ENCODE measurements at places on chromosomes 1 and 21. TPM values are rescaled to one million over a fixed set of nuclear protein-coding genes. Genes with fewer than 3 reads are reported as not detected.

DNA sequence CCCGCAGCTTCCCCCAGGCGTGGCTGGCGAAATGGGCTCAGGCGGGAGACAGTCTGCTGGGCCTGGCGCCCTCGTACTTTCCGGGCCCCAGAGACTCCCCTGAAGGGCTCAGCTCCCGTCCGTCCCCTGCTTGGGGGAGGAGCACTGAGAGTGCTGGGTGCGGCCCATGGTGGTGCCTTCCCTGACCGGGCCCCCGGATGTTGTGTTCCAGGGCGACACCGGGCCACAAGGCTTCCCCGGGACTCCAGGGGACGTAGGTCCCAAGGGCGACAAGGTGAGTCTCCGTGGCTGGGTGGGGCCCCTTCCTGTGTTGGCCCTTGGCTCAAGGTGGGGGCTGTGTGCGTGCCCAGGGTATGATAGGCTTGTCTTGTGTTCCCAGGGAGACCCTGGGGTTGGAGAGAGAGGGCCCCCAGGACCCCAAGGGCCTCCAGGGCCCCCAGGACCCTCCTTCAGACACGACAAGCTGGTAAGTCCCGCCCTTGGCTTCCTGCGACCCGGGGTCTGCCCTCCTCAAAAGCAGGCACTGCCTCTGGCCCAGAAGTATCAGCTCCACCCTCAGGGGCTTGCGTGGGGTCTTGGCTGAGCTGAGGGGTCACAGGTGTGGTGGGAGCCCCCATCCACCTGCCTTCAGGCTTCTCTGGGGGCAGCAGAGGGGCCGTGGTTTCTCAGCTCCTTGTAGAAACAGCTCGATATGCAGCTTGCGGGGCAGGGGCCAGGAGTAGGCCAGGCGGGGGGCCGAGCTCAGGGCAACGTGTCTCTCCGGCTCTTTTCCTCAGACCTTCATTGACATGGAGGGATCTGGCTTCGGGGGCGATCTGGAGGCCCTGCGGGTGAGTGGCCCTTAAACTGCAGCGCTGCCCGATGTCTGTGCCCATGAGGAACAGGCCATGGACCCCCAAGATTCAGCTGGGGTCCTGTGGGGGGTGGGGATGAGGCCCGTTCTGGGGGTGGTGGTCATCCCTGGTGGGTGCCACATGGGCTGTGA is 62.3 kb downstream of the SLC19A1 start:
- H3K27me3 ChIP-seq: no peaks in the 10 kb centered on the region
- H3K36me3 ChIP-seq: no peaks in the 10 kb centered on the region

Gene C1orf87
- not detected for polyA plus RNA-seq

DNA sequence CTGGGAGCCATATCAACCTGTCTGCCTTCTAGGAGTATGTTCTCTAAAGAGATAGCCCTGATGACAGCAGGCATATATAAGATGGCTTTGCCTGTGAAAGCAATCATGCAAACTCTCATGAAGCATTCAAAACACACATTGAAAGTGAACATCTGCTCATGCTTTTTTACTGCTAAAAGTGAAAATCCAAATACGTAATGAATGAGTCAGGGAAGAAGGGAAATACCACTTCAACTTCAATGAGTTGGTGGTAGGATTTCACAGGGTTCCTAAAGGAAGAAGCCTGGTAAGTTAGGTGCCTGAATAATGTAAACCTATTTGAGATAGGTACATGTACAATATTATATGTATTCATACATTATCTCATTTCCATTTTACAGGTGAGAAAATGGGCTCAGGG is 50.5 kb upstream of the SLFNL1 start:
- H3K27me3 ChIP-seq: no peaks in the 10 kb centered on the region
- H3K4me1 ChIP-seq: no peaks in the 10 kb centered on the region
- H3K27ac ChIP-seq: no peak overlapping the region

GRCh38 chr1:74681001-74681400 is 7.4 kb upstream of the ERICH3 start:
- H3K36me3 ChIP-seq: no peaks in the 10 kb centered on the region
- no peaks in the 10 kb centered on the region for H3K4me1 ChIP-seq
- no peak for DNase-seq
- H3K4me3 ChIP-seq: no peak overlapping the region
- H3K27ac ChIP-seq: no peak overlapping the region

DNA sequence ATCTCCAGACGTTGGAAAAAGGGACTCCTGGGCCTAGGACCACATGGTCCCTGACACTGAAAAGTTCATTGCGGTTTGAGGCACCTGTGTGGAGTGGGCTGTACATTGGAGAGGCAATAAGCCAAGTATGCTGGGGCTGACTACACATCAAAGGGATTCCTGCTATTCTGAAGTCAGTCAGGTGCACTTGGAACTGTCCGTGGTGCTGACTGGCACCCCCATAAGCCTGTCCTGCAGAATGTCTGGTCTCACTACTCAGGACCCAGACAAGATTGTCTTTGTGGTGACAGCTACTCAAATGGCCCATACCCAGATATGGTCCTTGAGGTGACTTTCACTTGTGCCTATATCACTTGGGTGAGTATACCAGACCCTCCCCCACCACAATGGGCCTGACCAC is 150.6 kb downstream of the RWDD3 start:
- peak; percentile 41 for DNase-seq
- H3K4me3 ChIP-seq: no peak overlapping the region
- H3K4me1 ChIP-seq: no peaks in the 10 kb centered on the region
- no peaks in the 10 kb centered on the region for H3K36me3 ChIP-seq

GRCh38 chr1:200258447-200259375 is 151.1 kb downstream of the ZNF281 start:
- no peaks in the 10 kb centered on the region for H3K36me3 ChIP-seq
- H3K27ac ChIP-seq: no peak overlapping the region
- no peaks in the 10 kb centered on the region for H3K27me3 ChIP-seq
- DNase-seq: peak; percentile 23
- H3K4me3 ChIP-seq: no peak overlapping the region
- no peaks in the 10 kb centered on the region for H3K4me1 ChIP-seq

Gene HSPB7
- 7.8 TPM for polyA plus RNA-seq

DNA sequence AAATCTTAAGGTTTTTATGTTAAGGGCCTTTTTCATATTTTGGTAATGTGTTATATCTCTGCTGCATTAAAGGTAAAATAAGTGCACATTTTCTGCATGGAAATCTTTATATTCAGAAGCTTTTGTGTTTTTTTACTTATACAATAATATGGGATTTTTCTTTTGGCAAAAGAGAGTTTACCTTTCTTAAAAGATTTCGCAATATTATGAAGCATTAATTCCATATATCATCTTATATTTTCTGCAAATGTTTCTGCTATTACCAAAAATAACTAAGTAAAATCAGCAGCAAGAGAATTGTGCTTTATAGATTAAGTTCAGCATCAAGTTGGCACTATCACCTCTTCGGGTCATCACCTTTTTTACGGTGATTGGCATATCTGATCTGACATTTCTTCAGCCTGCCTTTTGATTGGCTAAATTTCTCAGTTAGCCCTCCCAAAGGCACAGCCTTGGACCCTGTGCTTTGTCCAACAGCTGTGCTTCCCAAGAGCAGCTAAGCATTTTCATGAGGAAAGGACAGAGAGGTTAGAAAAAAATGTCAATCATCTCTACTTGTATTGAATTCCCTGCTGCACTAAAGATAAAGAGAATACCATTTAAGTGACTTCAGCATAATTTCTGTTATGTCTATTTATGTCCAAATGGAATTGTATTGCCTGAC is 767.1 kb upstream of the PRMT6 start:
- H3K4me1 ChIP-seq: no peaks in the 10 kb centered on the region
- no peak overlapping the region for H3K27ac ChIP-seq
- no peaks in the 10 kb centered on the region for H3K27me3 ChIP-seq
- no peak for DNase-seq
- H3K36me3 ChIP-seq: no peaks in the 10 kb centered on the region

Gene CTBS
- polyA plus RNA-seq: 8.6 TPM

Gene UBE2U
- polyA plus RNA-seq: not detected

Gene CLDN8
- polyA plus RNA-seq: 0.15 TPM

Gene OR2T1
- polyA plus RNA-seq: not detected

GRCh38 chr1:44405798-44406736 is 1.0 kb downstream of the RNF220 start:
- no peak for DNase-seq
- H3K4me3 ChIP-seq: no peak overlapping the region
- H3K27me3 ChIP-seq: peaks cover 64% of the 10 kb centered on the region
- no peaks in the 10 kb centered on the region for H3K36me3 ChIP-seq
- H3K4me1 ChIP-seq: peaks cover 2% of the 10 kb centered on the region

DNA sequence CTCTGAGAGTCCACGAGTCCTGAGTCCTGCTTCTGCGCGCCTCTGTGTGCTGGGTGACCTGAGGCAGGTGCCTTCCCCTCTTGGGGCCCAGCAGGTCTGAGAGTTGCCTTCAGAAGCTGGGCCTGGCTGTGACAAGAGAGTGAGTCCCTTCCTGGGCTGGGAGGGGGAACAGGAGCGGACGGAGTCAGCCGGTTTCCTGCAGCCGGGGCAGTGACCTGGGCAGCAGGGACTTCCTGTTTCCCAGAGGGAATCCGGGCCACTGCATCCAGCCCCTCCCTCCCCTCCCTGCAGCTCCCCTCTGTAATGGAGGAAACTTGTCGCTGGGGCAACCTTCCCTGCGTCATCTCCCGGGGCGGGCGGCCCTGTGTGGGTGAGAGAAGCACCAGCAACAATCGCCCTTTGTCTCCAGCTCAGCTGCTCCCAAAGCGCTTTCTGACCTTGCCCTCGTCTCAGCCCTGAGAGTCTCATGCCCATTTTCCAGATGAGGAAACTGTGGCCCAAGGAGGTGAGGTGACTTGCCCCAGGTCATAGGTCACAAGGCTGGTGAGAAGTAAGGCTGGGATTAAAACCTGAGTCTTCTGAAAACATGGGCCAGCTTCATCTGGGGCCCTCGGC is 61.1 kb downstream of the SDC3 start:
- H3K36me3 ChIP-seq: no peaks in the 10 kb centered on the region
- no peaks in the 10 kb centered on the region for H3K4me1 ChIP-seq
- no peak overlapping the region for H3K4me3 ChIP-seq
- peak overlapping the region; percentile 74 for H3K27ac ChIP-seq

Gene FMO1
- 0.54 TPM for polyA plus RNA-seq

Gene CD52
- 23.1 TPM for polyA plus RNA-seq

Gene AIDA
- 32.3 TPM for polyA plus RNA-seq

Gene NBPF12
- polyA plus RNA-seq: 16.2 TPM

DNA sequence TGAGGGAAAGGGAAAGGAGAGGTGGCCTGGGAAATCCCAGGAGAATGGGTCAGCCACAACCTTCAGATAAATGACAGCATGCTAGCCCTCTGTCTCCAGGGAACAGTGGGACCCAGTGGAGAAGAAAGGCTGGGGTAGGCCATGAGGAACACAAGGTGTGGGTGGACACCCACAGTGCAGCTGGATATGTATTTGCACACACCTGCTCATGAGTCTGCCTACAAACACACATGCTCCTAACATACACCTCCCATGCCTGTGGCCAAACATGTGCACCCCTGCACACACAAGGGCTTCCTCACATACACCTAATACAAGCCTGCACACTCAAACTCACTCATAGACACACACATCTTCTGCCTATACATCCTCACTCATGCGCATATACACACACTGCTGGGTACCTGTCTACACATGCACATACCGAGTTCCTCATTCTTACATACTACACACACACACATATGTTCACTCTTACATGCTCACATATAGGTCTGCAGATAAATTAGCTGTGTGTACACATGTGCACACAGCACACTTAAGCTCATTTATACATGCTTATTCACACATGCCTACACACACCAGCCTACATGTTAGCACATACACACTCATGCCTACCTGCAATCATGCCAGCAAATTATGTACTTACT is 3.6 kb downstream of the C1orf216 start:
- no peaks in the 10 kb centered on the region for H3K27me3 ChIP-seq
- H3K4me1 ChIP-seq: no peaks in the 10 kb centered on the region
- no peak overlapping the region for H3K4me3 ChIP-seq
- no peak for DNase-seq

- no peaks in the 10 kb centered on the region for H3K4me1 ChIP-seq
- DNase-seq: no peak
Measured at GRCh38 chr1:14426854-14427253, 171.6 kb upstream of the KAZN start.

DNA sequence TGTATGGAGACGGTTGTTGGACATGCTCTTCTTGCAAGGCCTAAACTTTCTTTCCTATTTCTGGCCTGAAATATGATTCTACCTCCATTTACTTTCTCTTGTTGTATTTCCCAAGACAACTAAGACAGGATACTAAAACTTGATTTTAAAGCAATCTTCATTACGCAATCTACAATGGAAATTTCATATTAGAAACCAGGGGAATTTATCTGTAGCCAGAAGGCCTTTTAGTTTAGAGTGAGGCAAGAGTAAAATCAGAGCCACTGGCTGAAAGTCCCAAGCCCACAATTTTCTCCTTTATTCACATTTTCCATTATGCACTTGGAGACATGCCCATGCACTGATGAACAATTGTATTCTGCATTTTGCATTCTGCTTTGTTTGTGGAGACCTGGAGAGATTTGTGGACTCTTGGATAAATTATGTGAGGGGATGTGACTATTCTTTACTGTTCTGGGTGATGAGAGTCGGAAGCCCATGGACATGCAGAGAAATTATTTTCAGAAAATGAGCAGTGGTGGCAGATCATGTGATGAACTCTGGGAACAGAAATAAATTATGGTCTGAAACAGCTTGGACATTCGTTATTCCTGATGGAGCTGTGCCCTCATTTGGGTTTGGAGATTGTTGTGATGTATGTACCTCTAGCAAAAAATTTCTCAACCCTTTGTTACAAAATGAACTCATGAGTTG is 336.8 kb downstream of the SEC16B start:
- no peak overlapping the region for H3K27ac ChIP-seq
- H3K36me3 ChIP-seq: no peaks in the 10 kb centered on the region
- no peaks in the 10 kb centered on the region for H3K4me1 ChIP-seq
- no peak overlapping the region for H3K4me3 ChIP-seq

DNA sequence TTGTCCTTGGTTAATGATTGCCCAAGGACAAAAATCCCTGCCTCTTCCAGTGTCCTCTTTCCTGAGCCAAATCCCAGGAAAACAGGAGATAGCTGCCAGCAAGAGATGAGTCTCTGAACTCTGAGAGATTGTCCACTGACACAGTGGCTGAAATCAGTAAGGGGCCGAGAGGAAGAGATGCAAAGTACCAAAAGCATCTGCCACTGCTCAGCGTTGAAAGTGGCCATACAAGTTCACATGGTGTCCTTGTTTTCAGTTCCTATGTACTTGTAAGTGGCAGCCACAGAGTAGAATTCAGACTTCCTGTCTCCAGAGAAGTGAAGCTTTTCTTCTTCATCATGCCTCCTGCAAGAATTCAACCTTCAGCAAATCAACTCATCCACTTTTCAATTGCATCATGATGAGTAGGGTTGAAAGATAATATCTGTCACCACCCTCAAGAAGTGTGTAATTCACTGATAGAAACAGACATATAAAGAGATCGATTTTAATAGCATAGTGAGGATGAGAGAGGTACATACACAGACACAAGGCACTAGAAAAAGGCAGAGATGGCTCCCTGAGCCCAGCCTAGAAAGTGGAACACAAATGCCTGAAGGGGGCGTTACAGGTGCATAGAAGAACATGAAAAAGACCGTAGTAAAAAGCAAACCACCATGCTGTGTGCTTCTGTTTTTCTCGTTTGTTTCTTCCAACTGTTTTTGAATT is 185.8 kb downstream of the MRPL39 start:
- no peak overlapping the region for H3K27ac ChIP-seq
- H3K36me3 ChIP-seq: no peaks in the 10 kb centered on the region
- no peaks in the 10 kb centered on the region for H3K4me1 ChIP-seq
- H3K27me3 ChIP-seq: no peaks in the 10 kb centered on the region

Gene CD1E
- polyA plus RNA-seq: 0.34 TPM

GRCh38 chr1:157231846-157232525 is 93.8 kb upstream of the ETV3 start:
- H3K27me3 ChIP-seq: no peaks in the 10 kb centered on the region
- H3K27ac ChIP-seq: peak overlapping the region; percentile 32
- peaks cover 50% of the 10 kb centered on the region for H3K4me1 ChIP-seq
- no peak overlapping the region for H3K4me3 ChIP-seq
- no peaks in the 10 kb centered on the region for H3K36me3 ChIP-seq

- no peak for DNase-seq
- no peaks in the 10 kb centered on the region for H3K27me3 ChIP-seq
- no peaks in the 10 kb centered on the region for H3K36me3 ChIP-seq
- no peak overlapping the region for H3K27ac ChIP-seq
- H3K4me1 ChIP-seq: no peaks in the 10 kb centered on the region
Measured at GRCh38 chr21:27104846-27105431, 138.1 kb upstream of the ADAMTS5 start.
